ENCODE measurements at places on chromosomes 12 and 14.

DNA sequence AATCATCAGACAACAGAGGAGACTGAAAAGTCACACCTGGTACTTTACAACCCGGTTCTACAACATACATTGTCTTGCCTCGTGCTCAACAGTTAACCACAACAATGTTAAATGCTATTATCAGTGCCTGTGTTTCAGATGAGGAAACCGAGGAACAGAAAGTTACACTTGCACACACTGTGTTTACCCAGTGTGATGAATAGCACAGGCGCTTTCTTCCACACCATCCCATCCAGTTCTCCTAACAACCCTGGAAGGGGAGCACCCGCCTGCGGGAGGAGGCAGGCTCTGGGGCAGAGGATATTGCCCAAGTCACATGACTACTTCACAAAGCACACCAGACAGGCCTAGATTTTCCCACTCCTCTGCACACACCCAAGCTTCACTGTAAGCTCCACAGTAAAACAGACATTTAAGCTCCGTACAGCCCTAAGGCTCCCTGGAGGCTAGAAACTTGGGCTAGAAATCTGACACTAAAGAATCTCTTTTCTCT, 21.8 kb downstream of the NCKAP5L start:
- H3K27ac ChIP-seq, result no peak overlapping the region
- peaks cover 25% of the 10 kb centered on the region for H3K36me3 ChIP-seq

GRCh38 chr12:67920413-67920812, 68.8 kb upstream of the IFNG-AS1 start:
- H3K4me1 ChIP-seq, result peaks cover 10% of the 10 kb centered on the region
- no peak overlapping the region for H3K4me3 ChIP-seq
- DNase-seq, result no peak
- H3K27me3 ChIP-seq, result peaks cover 4% of the 10 kb centered on the region
- H3K36me3 ChIP-seq, result no peaks in the 10 kb centered on the region

DNA sequence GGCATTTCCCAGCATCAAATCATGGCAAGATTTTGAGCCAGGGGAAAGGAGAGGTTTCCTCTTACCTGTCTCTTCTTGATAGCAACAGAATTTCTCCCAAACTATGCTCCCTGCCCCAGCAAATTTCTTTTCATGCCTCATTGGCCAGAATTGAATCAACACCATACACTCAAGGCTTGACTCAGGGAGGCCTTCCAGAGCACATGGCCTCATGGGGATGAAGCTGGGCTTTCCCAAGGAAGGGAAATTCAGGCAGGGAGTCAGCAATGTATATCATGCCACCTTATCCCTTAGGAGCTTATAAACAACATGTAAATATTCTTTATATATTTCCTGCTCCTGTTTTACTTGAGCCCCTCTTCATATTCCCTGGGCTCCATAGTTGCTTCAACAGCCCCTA, 62.1 kb downstream of the ARF6 start:
- H3K27me3 ChIP-seq, result no peaks in the 10 kb centered on the region
- DNase-seq, result no peak
- H3K4me3 ChIP-seq, result no peak overlapping the region
- peaks cover 6% of the 10 kb centered on the region for H3K36me3 ChIP-seq
- H3K27ac ChIP-seq, result no peak overlapping the region

DNA sequence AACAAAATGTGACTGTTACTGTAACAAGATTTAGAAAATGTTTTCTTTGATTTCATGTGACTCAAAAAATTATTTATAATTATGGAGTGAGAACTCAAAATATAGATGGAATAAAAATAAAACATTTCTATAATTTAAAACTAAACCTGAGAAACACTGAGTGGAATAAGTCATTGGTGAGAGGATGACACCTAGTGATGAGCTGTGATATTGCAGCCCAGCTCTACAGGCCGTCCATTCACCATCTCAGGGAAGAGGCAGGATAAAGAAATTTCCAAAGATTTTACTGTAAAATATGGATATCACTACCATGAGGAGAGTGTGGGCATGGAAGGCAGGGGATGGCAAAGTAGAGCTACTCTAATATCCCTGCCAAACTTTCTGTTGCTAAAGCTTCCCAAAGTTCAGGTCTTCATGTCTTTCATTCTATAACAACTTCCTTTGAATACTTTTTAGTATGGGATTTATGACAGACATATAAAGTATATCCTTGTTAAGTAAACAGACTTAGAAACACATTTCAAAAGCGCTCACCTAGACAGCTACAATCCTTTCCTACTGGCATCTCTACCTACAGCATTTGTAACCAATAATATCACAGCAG, 308.0 kb downstream of the ITPR2 start:
- H3K4me1 ChIP-seq, result peaks cover 7% of the 10 kb centered on the region
- no peak overlapping the region for H3K4me3 ChIP-seq
- no peak for DNase-seq

DNA sequence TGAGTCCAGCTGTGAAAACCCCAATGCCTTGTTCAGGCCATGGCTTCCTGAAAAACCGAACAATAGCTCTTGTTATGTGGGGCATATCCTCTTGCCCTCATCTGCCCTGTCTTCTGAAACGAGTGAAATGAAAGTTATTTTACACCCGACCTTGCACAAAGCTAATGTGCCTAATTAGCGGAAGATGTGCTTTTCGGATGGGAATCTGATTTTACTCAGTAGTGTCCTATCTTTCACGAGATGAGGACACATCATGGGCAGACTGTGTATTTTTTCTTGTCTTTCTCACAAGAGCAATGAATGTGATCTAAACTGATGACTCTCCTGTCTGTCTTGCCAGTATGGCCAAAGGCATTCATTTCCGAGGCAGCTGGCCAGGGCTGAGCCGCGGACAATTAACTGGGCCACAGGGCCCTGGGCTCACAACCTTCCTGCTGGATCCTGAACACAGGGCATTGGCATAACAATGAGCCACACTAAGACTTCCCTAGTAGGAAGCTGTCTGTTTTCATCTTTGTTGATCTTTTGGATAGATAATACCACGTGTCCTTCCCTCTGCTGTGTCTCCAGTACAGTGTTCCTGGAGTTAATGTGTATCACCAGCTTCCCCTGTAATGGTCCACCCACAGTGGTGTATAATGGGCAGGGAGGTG, 86.0 kb upstream of the HIF1A start:
- DNase-seq, result no peak
- H3K27ac ChIP-seq, result no peak overlapping the region
- H3K36me3 ChIP-seq, result no peaks in the 10 kb centered on the region
- no peak overlapping the region for H3K4me3 ChIP-seq
- H3K27me3 ChIP-seq, result no peaks in the 10 kb centered on the region
- H3K4me1 ChIP-seq, result peaks cover 23% of the 10 kb centered on the region
